Stimulated activated CD8-positive, alpha-beta memory T cell treated with anti-CD3 and anti-CD28 coated beads, Interleukin-12 subunit alpha, Interleukin-12 subunit beta, amount 100 ng/mL, for 1 hour (primary cell): ENCODE measurements at places on chromosomes 7 and 10.

GRCh38 chr10:7795605-7796004 lies 7.6 kb downstream of the ATP5F1C start:
- DNase-seq, result no peak

GRCh38 chr7:46058086-46058823 lies 137.2 kb upstream of the IGFBP3 start:
- DNase-seq, result no peak

- no peak for DNase-seq
Observed at GRCh38 chr7:106767498-106768323, 97.4 kb upstream of the PIK3CG start.

DNA sequence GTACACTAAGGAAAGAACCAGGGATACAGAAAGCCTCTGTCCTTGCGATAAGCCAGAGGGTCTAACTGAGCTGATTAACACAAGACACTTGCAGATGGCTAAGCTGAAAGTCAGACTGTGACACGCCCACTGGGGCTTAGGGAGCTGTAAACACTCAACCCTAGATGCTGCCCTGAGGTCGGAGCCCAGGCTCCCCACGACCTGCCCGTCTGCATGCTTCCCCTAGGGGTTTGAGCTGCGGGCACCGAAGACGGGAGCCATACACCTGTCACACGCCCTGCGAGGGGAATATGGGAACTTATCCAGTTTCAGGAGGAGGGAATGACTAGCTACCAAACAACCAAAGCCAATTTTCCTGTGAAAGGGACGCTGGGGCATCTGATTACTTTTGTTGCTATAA lies 96.0 kb downstream of the HTR5A start:
- no peak for DNase-seq

DNA sequence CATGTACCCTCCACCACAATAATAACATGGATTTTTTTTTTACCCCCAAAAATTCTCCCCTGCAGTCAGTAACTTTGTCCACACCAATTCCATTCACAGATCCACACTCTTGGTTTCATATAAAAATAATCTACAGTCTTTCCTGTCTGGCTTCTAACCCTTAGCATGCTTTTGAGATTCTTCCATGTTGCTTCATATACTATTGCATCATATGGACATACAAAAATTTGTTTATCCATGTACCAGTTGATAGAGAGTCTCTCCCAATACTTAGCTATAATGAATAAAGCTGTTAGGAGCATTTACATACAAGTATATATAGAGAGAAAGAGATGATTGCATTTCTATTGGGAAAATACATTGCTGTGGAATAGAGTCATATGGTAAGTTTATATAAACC lies 575.0 kb downstream of the XPNPEP1 start:
- DNase-seq, result no peak

DNA sequence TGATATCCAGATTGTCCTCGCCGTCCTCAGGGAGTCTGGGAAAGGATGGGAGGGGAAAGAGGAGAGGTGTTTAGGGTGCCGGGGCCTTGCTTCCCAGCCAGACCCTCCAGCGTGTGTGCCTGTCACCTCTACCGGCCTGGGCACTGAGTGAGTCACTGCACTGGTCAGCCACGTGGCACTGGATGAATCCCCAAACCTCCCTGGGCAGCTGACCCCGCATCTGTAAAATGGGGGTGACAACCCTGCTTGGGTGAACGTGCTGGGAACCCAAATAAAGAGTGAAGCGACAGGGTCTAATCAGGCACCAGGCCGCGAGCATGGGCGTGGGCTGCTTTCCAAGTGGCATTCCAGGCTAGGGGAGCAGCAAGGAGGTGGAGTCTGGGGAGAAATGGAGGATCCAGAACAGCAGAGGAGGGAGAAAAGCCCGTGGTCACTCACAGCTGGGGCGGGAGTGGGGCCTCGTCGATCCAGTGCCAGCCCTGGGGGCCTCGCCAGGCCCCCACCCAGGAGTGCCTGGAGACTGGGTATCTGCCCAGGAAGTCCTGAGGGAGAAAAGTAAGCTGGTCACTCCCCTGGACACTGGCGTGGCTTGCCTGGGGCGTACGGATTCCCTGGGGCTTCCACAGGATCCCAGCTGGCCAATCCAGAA lies 29.7 kb downstream of the KLRG2 start:
- DNase-seq, result no peak

- no peak for DNase-seq
Observed at GRCh38 chr7:7808156-7808555, 89.7 kb upstream of the RPA3 start.

GRCh38 chr10:130924138-130924819 lies 387.2 kb downstream of the TCERG1L start:
- no peak for DNase-seq

DNA sequence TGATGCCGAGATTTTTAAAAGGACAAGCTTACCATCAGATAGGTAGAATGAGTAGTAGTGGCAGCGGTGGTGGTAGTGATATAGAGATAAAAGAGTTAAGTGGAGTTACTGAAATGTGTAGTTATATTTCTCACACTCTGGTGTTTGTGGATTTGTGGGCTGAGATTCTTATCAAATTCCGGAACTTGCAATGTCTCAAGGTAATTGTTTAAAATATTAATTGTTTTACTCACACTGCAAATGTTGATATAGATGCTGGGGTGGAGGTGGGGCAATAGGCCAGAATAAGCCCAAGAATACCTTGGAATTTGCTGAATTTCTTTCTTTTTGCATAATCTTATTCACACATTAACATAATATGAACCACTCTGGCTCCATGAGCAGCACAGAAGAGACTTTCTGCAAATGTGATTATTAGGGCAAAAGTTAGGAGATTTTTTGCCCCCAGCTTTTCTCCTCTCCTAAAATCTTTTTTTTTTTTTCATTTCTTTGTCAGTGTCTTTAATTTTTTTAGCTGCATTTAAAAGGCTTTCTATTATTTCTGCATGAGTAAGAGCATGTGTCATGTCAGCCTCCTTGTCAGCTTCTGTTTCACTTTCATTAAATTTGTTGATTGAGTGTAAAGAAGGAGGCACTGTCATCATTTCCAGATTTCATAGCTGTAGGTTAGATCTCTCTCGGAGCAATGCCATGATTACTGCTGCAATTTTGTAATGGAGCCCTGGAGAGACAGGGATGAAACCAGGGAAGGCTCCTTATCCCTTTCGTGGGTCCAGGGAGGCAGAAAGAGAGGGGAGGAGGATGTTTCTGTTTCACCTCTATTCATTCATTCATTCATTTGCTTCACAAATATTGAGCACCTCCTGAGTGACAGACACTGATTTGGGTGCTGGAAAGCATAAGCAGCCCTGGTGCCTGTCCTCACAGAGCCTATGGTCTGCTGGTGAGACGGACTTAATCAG lies 13.1 kb upstream of the SGMS1 start:
- no peak for DNase-seq

- DNase-seq, result no peak
Observed at GRCh38 chr10:60343254-60343653, 46.4 kb downstream of the ANK3 start.

DNA sequence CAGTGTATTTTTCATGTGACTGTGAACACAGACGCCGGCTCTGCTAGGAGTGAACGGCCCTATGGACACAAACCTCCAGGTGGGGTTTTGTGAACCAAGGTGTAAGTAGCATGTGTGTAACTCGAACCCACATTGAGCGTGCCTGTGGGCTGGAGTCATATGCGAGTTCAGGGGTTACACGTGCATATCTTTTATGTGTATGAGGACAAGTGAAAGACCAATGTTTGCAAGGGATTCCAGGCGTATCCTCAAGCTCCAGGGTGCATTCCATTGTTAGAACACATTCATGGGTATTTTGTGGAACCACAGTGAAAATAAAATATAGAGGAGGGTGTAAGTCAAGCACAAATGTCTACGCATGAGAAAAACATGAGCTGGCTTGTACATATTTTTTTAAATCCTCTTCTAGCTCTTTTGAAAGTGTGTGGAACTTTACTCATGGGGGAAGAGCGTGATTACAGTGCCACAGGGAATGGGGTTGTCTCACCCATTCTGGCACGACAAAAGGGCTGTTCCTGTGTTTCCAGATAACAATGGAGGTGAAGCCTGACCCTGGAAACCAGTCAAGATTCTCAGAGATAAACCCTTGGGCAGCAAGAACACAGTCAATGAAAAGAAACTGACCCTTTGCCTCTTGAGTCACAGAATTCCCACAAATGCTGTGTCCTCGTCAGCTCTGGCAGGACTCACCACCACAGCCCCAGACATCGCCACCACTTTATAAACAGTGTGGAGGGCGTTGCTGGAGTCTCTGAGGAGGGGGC lies 37.0 kb upstream of the GOT1 start:
- no peak for DNase-seq
